NCI-H1694 treated with DMSO at 0.1 percent for 48 hours (cell line): ENCODE measurements at places on chromosomes 4 and X.

DNA sequence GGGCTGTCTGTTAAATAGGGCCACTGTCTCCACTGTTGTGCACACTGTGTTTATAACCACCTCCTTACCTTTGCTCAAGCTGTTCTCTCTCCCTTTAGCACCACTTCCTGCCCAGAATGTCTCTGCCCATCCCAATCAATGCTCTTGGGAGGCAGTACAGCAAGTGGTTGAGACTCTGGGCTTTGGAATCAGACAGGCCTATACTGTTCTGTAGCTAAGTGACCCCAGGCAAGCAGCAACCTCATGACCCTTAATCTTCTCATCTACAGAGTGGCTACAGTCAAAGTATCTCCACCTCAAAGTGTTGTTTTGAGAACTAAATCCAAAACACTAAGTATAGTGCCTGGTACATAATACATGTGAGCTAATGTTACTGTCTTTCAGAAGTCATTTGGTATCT is 3.8 kb upstream of the TXK start:
- DNase-seq = no peak

DNA sequence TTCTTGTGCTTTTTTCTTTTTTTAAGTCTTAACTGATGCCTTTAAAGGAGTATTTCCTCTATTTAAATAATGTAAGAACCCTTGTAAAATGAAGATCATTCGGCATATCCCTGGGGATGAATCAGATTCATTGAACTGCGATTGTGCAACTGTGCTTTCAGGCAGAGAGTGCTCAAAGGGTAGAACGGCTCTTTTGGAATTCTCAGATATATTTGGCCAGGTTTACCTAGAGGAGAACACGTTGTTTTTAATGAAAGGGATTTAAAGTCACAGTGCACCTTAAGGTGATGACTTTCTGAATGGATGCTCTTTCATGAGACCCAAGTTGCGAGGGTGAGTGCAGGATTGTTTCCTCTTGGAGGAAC is 51.6 kb upstream of the ELOVL6 start:
- DNase-seq = no peak

DNA sequence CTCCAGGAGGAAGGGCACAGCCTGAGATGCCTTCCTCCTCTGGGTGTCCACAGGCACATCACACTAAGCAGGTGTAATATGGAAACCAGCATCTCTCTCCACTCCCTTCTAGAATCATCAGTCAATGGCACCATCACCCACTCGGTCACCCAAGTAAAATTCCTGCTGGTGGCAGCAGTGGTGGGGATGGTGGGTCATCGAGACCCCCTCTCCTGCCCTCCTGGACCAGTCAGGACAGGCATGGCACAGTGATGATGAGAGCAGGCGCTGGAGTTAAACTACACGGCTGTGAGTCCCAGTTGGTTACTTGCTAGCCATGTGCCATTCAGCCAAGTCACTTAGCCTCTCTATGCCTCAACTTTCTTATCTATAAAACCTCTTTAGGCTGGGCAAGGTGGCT is 42.5 kb downstream of the SCD5 start:
- DNase-seq = no peak

GRCh38 chrX:68304602-68305001 is 128.7 kb downstream of the OPHN1 start:
- DNase-seq = no peak

DNA sequence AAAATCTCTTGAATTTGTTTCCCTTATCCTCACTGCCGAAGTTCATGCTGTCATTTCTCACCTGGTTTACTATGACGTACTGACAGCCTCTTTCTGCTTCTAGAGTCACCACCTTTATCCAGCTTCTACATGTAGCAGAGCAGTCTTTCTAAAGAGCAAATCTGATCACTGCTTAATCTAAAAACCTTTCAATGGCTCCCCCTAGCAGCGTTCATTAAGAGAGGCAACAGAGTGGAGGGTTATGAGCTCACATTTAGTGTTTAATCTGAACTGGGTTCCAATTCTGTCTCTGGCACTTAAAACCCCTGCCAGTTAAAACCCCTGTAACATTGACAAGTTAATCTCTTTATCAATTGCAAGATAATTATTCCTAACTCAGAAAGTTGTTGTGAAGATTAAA is 4.4 kb downstream of the RBPJ start:
- peak; percentile 5 for DNase-seq

GRCh38 chrX:149453906-149454822 is 50.9 kb downstream of the IDS start:
- DNase-seq = peak; percentile 91

- DNase-seq = no peak
Observed at GRCh38 chr4:127781300-127782024, 660 bp upstream of the HSPA4L start.

GRCh38 chr4:6338951-6339817 is 69.5 kb downstream of the WFS1 start:
- DNase-seq = no peak

DNA sequence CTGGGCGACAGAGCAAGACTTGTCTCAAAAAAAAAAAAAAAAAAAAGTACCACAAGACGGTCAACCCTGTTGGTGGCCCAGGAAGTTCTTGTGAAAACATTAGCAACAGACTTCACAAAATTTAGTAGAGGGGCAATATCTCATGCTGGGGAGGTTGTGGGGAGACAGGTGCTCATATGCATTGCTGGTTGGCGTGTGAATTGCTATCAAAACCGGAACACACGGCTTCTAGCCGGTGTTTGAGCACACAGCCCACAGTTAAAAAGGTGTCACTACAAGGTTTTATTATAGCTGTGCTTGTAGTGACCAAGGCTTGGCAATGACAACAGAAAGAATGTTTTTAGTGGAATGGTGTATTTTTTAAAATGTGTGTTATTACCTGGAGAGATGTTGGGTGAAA is 41.8 kb downstream of the SMS start:
- no peak for DNase-seq

GRCh38 chr4:4460759-4461158 is 73.9 kb downstream of the NSG1 start:
- no peak for DNase-seq

DNA sequence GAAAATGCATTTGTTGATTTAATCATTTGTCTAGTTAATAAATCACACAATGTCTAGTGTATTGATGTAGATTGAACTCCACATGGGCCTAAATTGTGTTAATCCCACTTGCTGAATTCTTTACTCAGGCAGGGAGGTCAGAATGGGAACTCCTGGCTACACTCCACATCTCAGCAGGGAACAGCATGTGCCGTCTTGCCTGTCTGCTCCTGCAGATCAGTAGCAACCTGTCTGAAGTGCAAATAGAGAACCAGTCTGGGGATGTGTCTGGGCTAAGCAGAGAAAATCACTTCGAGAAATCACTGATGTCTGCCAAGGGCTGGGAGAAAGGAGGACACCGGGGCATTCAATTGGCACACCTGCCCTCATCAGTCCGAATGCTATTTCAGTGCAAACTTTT is 16.5 kb upstream of the MXRA5 start:
- DNase-seq = no peak

GRCh38 chr4:106011387-106011786 is 116.1 kb downstream of the NPNT start:
- DNase-seq = no peak

- DNase-seq = no peak
Observed at GRCh38 chrX:40469316-40469715, 111.5 kb upstream of the ATP6AP2 start.

DNA sequence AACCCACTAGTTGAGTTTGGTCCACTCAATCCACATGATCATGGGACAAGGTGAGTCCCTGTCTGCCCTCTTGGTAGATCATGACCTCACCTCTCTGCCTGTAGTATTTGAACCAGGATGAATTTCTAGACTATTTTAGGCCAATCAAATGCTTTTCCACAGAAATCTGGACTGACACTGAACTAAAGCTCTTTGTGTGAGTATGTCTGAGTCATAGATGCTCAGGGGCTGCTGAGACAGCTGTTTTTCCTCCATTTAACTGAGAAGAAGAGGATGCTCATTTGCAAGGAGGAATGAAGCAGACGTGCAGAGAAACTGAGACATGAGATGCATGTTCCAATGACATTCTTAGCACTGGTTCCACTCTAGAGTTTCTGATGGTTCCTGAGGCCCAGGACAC is 77.3 kb upstream of the TMEM47 start:
- no peak for DNase-seq

DNA sequence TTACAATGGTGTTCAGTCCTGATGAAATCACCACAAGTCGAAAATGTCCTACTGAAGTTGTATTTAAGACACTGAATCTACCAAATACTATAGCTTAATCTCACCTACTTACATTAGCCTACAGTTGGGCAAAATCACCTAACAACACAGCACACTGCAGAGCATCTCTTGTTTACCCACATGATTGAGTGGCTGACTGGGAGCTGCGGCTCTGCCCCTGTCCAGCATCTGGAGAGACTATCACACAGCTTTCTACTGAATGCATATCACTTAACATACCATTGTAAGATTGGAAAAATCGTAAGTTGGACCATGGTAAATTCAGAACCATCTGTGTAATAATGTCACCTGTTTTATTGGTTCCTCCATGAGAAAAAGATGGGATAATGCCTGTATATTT is 1083.2 kb upstream of the PCDH7 start:
- DNase-seq = no peak

GRCh38 chrX:86171366-86171765 is 23.1 kb downstream of the DACH2 start:
- no peak for DNase-seq

DNA sequence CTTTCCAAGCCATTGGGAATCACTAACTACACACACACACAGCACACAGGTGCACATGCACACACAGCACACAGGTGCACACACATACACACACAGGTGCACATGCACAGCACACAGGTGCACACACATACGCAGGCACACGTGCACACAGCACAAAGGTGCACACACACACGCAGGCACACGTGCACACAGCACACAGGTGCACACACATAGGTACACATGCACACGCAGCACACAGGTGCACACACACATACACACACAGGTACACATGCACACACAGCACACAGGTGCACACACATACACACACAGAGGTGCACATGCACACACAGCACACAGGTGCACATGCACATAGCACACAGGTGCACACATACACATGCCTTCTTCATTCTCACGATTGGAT is 80.9 kb downstream of the HMX1 start:
- no peak for DNase-seq

DNA sequence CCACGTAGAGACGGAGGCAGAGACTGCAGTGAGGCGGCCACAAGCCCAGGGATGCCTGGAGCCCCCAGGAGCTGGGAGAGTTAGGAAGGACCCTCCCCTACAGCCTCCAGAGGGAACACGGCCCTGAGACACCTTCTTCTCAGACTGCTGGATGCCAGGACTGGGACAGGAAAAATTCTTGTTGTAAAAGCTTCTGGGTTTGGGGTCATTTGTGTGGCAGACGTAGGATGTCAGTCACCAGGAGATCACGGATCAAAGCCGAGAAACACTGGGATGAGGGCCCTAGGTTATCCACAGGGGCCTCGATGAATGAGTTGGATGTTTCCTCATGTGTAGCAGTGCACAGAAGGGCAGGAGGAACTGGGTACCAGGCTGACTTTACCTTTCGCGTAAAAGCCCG is 163.7 kb downstream of the SHOX start:
- DNase-seq = no peak

GRCh38 chrX:14964500-14964899 is 91.3 kb downstream of the MOSPD2 start:
- DNase-seq = no peak

DNA sequence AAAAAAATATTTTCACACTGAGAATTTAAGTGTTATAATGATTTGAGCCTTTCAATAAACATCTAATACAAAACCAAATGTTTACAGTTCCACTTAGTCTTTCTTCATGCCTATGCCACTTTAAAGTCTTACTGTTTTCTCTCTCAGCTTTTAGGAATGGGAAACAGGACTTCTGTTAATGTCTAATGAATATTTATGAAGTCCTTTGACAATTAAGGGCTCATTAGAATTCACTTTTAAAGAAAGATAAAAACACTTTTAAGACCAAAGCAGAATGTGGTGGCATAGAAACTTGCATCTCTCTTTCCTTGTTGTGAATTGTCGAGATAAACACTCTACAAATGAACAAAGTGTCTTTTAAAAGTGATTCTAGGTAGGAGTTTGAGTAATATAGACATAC is 315.9 kb downstream of the BMPR1B start:
- DNase-seq = no peak

DNA sequence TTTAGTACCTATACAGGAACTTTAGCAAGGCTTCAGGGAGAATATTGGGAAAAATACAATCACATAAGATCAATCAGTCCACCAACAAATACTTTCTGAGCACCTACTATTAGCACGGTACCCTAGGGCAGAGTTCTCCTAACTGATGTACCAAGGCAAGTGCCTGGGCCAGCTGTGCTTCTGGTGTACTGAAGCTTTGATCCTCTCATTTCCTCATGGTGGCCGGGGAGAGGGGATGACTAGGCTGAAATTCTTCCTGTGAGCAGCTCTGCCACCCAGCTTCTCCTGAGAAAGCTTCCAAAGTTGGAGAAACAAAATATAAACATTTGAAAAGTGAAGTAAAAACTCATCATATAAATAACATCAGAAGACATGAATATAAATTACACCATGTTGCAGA is 49.3 kb upstream of the ATOH1 start:
- DNase-seq = no peak

- DNase-seq = no peak
Observed at GRCh38 chr4:151785484-151786157, 24.8 kb upstream of the GATB start.

GRCh38 chr4:34323549-34324320 is 1920.6 kb downstream of the ARAP2 start:
- no peak for DNase-seq
